Stimulated activated CD8-positive, alpha-beta memory T cell treated with anti-CD3 and anti-CD28 coated beads, Interleukin-7, amount 100 ng/mL, for 48 hours (primary cell): ENCODE measurements at places on chromosomes 13 and 19.

DNA sequence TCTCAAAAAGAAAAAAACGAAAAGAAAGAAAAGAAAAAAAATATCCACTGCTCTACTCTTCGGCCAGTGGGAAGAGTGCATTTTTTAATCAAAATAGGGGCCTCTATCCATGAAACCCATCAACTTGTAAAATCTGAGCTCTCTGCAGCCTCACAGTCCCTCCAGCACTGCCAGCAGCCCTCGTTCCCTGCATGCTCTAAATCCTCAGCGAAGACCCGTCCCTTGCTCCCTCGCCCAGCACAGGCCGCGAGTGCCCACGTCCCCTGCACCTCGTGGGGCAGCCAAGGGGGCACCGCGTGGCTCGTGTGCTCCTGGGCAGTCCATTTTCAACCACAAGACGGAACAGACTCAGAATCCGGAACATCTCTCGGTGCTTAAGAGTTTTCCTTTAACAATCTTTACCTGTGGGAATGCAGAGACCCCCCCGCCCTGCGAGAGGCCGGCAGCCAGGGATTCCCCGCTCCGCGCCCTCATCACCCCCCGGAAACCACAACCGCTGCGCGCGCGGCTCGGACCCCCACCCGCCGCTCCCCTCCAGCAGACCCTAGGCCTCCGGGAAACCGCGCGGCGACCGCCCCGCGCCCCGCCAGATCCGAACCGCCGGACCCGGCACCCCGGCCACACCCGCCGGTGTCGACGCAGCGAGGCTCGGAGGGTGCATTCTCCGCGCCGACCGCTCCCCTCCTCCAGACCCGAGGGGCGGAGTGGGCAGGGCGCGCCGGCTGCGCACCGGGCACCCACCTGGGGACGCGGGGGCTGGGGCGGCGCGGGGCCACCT, 638 bp downstream of the ANKRD27 start:
- no peak for DNase-seq

DNA sequence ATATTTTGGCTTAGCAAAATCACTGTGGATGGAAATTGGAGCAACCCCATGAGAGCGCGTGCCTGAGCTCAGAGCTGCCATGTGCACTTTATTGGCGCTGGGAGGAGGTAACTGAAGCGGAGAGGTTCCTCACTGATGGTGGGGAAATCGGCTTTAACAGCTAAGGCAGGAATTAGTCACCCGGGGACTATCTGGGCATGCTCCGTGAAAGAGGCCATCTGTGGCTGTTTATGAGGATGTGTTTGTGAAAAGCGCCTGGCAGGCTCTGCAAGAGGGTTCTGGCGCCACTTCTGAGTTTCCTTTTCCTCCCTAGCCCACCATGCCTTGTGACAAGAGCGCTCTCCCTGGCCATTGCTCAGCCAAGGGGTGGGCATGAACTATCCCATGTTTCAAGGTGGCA, 815.6 kb downstream of the UQCRFS1 start:
- no peak for DNase-seq

GRCh38 chr13:106628936-106629659, 61.2 kb upstream of the ARGLU1 start:
- DNase-seq = no peak

GRCh38 chr13:44088411-44088810, 208.7 kb downstream of the LACC1 start:
- no peak for DNase-seq

GRCh38 chr13:110377826-110378201, 70.7 kb downstream of the COL4A2 start:
- no peak for DNase-seq

- DNase-seq = no peak
Measured at GRCh38 chr13:83150616-83151307, 731.5 kb downstream of the SLITRK1 start.

- no peak for DNase-seq
Measured at GRCh38 chr13:77136902-77137420, 110.0 kb upstream of the FBXL3 start.

DNA sequence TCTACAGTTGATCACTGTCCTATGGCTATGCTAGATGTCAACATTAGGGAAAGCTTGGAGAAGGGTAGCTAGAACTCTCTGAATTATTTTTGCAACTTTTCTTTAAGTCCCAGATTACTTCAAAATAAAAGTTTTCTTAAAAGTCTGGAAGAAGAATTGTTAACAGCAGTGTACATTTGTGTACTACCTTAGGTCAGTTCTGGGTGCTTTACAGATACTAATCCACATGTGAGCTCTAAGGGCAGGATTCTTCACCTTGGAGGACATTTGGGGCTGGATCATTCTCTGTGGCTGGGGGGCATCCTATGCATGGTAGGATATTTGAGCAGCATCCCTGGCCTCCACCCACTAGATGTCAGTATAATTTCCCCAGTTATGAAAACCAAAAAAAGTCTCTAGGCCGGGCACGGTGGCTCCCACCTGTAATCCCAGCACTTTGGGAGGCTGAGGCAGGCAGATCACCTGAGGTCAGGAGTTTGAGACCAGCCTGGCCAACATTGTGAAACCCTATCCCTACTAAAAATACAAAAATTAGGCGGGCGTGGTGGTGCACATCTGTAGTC, 2.8 kb downstream of the BRME1 start:
- DNase-seq = no peak

- DNase-seq = peak; percentile 65
Measured at GRCh38 chr19:6773323-6773931, 919 bp downstream of the VAV1 start.

- peak; percentile 25 for DNase-seq
Measured at GRCh38 chr19:49335071-49335783, at the start of gene CD37. CD37 (plus strand) TSS chr19:49335406; CDS start chr19:49335541, 135 bp downstream.

- DNase-seq = no peak
Measured at GRCh38 chr13:23506071-23506806, 64.0 kb upstream of the TNFRSF19 start.

DNA sequence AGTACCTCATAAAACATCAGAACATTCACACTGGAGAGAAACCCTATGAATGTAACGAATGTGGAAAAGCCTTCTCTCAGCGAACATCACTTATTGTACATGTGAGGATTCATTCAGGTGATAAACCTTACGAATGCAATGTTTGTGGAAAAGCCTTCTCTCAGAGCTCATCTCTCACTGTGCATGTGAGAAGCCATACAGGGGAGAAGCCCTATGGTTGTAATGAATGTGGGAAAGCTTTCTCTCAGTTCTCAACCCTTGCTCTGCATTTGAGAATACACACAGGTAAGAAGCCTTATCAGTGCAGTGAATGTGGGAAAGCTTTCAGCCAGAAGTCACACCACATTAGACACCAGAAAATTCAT, 22.0 kb downstream of the ZNF146 start:
- no peak for DNase-seq

DNA sequence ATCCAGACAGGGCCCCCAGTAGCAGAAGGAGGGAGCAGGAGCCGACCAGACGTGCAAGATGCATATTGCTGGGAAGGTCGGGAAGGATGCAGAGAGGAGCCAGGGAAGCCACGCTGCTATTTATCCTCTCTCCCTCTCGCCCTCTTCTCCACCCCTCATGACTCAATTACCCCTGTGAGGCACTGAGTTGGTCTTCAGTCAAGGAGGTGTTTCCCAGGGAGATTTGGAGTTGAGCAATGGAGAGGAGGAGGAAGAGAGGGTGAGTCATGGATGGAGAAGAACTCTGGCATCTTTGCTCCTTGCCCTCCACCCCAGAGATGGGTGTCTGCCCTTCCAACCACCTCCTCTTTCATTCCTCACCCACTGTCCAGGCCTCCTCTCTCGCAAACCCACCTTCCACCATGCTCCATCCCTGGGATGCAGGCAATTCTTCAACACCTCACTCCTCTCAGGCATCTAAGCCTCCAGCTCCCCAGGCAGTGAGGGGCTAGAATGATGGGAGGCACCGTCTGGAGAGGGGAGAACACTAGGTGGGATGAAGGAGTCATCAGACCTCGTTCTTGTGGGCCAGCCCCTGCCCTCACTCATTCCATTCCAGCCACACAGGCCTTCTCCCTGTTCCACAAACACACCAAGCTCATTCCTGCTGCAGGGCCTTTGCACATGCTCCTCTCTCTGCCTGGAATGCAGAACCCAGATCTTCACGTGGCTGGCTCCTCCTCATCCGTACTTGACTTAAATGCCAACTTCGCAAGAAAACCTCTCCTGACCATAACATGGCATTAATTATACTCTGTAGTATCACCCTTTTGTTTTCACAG, at the start of gene SBSN:
SBSN (minus strand) TSS at position 94 of the 821 bp plus-strand sequence; CDS start at position 64, 30 bp downstream.
- DNase-seq = no peak

DNA sequence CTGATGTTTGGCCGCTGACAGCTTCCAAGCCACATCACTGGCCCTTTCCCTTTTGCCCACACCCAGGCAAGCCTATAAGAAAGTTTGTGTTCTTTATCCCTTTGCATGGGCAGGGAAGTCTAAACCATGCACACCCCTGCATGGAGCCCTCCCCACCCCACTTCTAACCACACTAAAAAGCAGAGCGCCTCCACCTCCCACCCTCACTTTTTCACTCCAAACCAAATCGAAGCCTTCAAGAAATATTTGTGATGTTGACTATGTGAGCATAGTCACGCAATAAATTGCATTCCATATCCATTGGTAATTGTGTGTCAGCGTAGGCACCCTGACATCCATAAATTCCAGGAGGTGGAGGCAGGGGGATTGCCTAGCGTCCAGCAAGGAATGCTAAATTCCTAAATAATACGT, 104.4 kb upstream of the LSM14A start:
- no peak for DNase-seq

- no peak for DNase-seq
Measured at GRCh38 chr13:52810526-52810925, 37.9 kb downstream of the PCDH8 start.

- no peak for DNase-seq
Measured at GRCh38 chr13:112588490-112589297, 741 bp upstream of the TUBGCP3 start.

DNA sequence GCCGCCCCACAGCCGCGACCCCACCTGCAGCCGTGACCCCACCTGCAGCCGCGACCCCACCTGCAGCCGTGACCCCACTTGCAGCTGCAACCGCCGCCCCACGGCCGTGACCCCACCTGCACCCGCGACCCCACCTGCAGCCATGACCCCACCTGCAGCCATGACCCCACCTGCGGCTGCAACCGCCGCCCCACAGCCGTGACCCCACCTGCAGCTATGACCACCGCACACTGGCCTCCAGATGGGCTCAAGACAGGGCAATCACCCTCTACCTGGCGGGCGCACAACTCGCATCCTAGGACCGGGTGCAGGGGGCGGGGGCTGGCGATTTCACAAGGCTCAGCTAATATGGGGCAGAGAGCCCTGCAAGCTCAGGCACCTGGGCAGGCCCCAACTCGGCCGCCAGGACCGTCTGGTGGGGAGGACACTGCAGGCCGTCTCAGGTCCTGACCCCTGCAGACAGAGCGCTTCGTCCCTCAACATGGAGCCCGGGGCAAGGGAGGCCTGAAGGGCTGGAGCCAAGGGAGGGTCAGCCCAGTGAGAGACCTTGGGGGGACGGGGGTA, 15.1 kb downstream of the SBNO2 start:
- no peak for DNase-seq

- DNase-seq = no peak
Measured at GRCh38 chr13:65592731-65593130, 1637.4 kb downstream of the PCDH9 start.

DNA sequence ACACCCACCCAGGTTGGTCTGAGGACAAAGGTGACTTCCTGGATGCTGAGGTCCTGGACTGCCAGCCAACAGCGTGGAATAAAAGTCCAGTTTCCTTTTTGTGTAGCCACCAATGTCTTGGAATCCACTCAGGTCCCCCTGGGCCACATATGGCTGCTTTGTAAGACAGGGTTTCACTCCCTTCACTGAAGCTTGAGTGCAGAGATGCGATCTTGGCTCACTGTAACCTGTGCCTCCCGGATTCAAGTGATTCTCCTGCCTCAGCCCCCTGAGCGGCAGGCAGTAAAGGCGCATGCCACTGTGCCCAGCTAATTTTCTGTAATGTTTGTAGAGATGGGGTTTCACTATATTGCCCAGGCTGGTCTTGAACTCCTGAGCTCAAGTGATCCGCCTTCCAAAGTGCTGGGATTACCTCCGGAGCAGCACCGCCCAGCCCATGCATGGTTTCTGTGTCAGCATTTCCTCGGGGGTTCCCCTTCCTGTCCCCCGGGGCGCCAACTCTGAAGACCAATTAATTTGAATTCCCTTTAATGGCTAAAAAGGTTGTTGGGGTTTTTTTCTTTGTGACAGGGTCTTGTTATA, 17.5 kb downstream of the KANK2 start:
- no peak for DNase-seq

DNA sequence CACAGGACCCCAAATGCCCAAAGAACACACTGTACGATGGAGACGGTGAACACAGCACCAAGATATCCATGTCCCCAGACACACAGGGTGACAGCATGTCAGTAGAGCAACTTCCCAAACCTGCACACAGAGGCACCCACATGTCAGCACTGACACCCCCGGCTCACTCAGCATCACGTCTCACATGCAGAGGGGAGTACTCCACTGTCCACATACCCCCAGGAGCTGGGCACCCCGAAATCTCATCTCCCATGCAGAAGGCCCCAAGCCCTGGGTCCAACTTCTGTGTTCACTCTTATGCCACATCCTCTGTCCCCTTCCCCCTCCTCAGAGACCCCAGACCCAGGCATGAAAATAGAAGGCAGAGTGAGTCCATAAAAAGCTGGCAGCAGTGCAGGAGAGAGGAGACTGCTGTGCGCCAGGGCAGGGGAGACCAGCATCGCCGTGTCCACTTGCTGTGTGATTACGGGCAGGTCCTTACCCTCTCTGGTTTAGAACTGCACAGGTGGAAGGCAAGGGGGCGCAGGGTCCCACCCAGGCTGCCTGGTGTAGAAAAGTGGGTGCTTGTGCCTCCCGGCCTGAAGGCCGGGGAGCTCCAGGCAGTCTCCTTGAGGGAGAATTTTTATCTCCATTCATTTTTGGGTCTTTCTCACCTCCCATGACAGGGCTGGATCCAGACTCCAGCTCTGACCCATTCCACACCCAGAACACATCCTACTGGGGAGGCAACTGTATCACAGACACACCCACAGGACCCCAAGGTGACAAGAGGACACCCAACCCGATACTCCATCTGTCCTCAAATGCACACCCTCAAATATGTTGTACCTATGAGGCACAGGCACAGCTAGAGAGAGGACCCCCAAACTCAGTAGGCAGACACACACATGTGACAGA, 17.0 kb downstream of the ERFL start:
- DNase-seq = no peak

DNA sequence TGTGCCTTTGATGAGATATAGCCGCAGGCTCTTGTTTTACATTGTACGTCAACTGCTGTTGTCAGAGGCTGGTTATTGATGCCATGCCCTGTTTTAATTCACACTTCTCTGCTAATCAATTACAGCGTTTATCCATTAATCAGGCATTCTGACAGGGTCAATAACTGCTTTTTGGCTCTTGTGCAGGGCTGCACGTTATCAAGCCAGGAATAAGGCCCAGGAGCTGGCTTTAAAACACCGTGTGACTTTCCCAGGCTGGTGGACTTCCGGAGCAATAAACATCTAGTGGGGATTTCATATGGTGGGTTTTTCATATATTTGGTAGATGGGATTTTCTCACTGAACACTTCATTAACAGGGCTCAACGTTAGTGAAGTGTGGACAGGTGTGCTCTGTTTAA, 221.7 kb downstream of the TM9SF2 start:
- no peak for DNase-seq

- no peak for DNase-seq
Measured at GRCh38 chr13:45595965-45596364, 19.6 kb downstream of the ERICH6B start.
